T-helper 9 cell (primary cell): ENCODE measurements at places on chromosomes 13 and 19.

DNA sequence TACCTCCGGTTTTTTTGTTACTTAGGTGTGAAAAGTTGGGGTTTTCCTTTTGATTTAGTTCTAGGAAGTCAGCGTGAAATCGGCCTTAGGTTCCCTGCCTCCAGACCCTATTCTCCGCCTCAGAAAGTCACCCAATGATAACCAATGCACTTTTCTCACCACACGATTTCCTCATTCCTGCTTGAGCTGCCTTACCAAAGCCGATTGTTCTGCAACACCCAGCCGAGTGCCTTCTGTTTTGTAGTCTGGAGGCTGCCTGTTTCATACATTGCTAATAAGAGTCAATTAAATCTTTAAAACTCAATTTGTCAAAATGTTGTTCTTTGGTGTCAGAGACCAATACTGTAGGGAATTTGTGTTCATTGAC is 39.7 kb downstream of the GJA3 start:
- DNase-seq, result no peak

- no peak for DNase-seq
Observed at GRCh38 chr13:64223016-64223415, 2807.4 kb upstream of the PCDH20 start.

- no peak for DNase-seq
Observed at GRCh38 chr19:45115809-45116615, 23.0 kb downstream of the PPP1R37 start.

GRCh38 chr13:41470196-41470595 is 12.8 kb downstream of the RGCC start:
- no peak for DNase-seq

GRCh38 chr13:52359534-52359933 is 46.4 kb downstream of the THSD1 start:
- DNase-seq, result no peak

GRCh38 chr13:42883771-42884467 is 102.5 kb downstream of the FAM216B start:
- DNase-seq, result no peak

DNA sequence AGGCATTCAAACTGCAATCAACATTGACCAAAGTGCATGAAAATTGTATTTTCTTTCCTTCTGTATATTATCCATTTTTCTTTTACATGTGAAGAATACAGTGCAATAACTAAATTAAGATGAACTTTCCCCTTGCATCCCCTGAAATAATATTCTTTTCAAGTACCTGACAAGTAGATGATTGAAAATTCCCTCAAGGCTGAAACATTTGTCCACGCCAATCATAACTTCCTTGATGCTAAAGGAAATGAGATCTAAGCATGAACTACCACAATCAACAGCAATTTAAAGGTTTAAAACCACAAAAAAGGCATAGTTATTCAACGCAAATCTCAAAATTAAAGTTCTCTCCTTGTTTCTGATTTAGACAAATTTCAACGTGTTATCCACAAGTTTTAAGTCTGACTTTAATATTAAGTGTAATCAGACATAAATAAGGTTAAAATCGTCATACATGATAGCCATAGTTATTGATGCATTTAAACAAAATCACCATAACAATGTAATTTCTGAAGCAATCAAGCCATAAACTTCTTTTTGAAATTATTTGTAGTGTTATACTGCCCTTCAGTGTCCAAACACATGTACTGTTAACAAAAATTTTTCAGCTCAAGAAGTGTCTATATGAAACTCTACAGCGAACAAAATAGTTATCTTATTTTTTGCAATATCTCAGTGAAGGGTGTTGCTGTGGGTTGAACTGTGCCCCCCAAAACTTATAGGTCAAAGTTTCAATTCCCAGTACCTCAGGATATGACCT is 169.5 kb downstream of the DCLK1 start:
- DNase-seq, result no peak
